ENCODE measurements at places on chromosomes 3 and 15.
A peak's percentile ranks its signal among the peaks of the same experiment; 100 is the strongest.

- no peak for DNase-seq
Observed at GRCh38 chr15:65180167-65180566, 5.0 kb downstream of the CLPX start.

DNA sequence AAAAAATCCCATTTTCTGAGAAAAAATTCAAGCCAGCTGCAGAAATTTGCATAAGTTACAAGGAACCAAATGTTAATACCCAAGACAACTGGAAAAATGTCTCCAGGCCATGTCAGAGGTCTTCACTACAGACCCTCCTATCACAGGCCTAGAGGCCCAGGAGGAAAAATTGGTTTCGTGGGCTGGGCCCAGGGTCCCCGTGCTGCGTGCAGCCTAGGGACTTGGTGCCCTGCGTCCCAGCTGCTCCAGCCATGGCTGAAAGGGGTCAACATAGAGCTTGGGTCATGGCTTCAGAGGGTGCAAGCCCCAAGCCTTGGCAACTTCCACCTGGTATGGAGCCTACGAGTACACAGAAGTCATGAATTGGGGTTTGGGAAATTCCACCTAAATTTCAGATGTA, 78.0 kb downstream of the MYH15 start:
- no peak for DNase-seq

DNA sequence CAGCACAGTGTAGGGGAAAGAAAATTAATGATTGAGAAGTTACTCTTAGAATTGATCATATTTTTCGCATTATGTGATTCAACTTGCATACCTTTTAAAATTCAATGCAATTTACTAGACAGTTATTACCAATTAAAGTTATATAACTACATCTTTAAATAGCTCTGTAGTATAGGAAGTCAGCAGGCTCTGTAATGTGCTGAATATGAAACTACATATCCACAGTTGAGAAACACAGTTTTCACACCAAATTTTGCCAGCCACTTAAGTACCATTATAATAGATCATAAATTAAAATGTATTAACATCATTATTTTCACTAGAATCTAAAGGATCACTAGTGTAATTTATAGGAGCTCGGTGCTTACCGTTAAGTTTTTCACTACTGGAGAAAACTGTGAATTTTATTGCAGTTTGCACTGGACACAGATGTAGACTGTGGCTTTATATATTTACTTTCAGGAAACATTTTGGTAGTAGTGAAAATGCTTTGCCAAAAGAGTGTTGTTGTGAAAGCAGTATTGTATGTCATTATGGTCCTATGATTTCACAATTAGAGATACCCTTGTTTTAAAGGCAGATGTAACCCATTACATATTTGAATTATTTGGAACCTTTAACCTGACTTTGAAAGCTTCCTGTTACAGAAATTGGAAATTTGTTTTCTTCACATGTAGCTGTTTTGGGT, 113.6 kb downstream of the PLCL2 start:
- no peak for DNase-seq

GRCh38 chr15:33068511-33068990, 126.0 kb downstream of the FMN1 start:
- no peak for DNase-seq

GRCh38 chr15:60373327-60373726, 24.5 kb downstream of the ANXA2 start:
- DNase-seq, result no peak

- DNase-seq, result no peak
Observed at GRCh38 chr3:57910990-57911389, 97.2 kb upstream of the FLNB start.

DNA sequence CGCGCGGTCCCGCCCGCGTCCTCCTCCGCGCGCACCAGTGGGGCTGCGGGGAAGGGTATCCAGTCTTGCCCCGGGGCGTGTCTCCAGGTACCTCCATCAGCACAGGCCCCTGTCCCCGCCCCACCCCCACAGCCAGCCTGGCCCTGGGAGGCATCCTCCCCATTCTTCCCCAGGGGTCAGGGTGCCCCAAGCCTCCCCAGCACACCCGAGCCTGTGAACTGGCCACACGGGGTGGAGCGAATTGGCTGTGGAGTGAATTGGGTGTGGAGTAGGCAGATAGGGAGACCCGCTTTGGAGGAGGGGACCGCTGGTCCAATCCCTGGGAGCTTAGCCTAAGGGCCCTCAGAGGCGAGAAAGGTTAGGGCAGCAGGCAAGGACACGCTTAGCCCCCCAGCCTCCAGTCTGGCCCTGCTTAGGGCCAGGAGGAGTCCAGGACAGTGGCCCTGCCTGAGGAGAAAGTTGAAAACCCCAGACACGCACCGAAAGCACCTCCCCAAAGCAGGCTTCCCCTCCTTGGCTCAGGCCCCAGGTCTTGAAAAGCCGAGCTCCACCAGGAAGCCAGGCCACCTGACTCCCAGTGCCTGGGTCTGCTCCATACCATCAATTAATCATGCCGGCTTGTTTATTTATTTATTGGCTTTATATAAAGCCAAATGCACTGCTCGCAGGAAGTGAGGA, 107.7 kb upstream of the SLC6A11 start:
- no peak for DNase-seq

GRCh38 chr3:54951405-54951804, 23.5 kb upstream of the LRTM1 start:
- no peak for DNase-seq

- DNase-seq, result no peak
Observed at GRCh38 chr3:102454181-102454580, 19.4 kb downstream of the ZPLD1 start.

GRCh38 chr3:47298439-47298838, 15.7 kb downstream of the KLHL18 start:
- DNase-seq, result no peak

DNA sequence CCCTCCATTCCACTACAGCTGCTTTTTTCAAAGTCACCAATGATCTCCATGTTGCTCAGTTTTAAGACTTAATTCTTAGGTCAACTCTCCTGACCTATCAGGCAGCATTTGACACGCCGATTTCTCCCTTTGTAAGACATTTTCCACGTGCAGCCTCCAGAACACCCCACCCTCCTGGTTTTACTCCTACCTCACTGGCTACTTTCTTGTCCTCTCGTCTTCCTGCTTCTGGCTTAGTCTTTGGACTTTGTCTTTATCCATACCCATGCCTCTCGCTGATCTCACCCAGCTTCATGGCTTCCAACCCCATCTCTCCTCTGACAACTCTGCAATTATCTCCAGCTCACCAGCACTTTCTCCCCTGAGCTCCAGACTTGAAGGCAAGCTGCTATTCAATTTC, 99.3 kb upstream of the UMPS start:
- no peak for DNase-seq

DNA sequence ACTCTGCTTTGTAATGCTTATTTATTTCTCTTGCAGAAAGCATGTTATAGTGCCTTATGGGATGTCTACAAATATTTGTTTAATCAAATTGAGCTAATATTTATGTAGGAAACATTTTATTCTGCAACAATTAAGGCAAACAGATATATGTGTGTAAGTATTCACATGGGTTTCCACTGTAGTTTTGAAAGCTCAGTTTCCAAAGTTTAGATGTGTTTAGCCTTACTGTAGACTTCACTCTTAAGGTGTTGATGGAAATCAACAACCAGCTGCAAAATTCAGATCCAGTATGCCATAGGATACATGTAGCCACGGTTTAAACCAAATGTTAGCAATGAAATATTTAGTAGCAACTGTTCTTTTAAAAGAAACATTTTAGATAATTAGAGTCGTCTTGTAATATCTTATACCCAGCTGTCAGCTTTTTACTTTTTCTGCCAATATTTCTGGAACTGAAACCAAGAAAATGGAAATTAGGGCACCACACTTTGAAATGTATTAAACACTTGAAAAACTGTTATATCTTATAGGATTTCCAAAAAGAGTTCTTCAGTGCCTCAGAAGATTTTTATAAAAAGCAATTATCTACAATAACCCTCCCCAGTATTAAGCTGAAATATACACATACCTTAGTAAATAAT, 18.5 kb downstream of the PIK3CA start:
- DNase-seq, result no peak

- DNase-seq, result no peak
Observed at GRCh38 chr15:43957724-43958123, 130.9 kb downstream of the WDR76 start.

DNA sequence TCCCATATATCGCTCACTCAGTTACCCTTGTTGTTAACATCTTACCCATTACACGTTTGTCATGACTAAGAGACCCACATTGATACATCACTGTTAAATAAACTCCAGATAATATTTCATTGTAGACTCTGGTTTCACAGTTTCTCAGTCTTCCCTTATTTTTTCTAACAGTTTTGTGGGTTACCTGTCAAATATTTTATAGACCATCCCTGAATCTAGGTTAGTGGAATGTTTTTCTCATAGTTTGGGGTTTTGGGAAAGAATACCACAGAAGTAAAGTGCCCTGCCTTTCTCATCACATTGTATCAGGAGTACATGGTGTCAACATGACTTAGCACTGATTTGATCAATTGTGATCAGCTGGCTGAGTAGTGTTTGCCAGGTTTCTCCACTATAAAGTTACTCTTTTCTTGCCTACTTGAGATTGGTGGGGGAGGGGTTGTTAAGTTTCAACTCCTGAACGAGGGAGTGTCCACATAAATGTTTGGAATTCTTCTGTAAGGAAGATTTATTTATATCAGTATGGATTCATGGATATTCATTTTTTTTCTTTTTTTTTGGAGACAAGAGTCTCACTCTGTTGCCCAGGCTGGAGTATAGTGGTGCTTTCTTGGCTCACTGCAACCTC, 25.9 kb downstream of the RNF111 start:
- no peak for DNase-seq

- DNase-seq, result no peak
Observed at GRCh38 chr3:58071480-58071971, 63.3 kb downstream of the FLNB start.

DNA sequence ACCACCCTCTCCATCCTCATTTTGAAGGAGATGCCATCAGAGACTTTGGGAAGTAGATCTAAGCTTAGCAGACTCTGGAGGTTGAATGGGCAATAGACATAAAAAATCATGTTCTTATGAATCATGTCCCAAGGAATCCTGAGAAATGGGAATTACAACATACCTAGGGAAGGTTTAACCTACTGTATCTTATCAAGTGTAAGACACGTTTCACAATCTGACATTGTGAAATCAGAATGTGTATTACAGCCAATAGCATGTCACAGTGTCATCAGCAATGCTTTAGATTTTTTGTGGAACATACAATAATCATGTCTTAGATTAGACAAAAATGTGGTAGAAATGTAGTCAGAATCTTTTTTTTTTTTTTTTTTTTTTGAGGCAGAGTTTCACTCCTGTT, 332.4 kb upstream of the TLE3 start:
- no peak for DNase-seq

DNA sequence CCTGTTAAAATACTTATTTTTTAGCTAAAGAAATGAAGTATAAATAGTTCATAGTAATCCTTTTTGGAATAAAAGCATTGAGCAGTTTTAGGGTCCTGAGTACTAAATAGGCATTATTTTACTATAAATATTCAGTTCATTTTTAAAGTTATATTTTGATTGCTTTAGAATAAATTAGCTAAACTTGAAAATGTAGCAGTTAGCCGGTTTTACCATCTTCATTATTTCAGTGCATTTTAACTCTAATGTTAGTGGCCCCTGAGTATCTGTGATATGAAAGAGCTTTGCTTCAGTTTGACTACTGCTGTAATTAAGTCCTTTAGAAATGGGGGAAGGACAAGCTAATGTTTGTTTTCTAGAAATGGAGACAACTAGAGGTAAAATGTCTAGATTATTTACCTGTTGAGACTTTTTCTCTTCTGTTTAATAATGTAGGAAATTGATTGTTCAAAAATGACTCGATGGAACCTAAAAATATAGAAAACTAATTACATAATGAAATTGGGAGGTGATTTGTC, 3.6 kb downstream of the SMC4 start:
- no peak for DNase-seq

GRCh38 chr3:24161841-24162240, 216.8 kb downstream of the NR1D2 start:
- DNase-seq, result no peak

DNA sequence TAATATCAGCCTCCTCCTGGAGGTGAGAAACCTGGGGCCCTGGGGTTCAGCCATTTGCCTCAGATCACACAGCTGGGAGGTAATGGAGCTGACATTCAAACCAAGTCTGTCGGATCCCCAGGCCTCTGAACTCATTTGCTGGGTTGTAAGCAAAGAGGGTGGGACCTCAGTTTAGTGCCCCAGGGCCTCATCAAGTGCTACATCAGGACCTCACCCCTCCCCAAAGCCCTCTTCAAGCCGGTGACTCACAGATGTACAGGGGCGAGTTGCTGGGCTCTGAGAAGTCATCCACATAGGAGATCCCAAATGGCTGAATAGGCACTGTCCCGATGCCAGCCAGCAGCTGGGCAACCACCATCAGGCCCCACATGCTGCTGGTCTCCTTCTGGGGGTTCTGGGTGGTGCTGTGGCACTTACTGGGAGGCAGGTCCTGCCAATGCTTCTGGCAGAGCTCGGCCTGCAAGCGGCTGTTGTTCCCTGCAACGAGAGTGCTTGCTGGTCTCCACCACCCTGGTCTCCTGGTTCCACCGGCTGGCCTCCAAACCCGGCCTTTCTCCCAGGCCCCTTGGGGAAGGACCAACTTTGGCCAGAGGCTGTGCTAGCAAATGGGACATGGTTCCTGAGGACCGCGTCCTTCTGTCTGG, 59.2 kb upstream of the RAB6B start:
- no peak for DNase-seq

DNA sequence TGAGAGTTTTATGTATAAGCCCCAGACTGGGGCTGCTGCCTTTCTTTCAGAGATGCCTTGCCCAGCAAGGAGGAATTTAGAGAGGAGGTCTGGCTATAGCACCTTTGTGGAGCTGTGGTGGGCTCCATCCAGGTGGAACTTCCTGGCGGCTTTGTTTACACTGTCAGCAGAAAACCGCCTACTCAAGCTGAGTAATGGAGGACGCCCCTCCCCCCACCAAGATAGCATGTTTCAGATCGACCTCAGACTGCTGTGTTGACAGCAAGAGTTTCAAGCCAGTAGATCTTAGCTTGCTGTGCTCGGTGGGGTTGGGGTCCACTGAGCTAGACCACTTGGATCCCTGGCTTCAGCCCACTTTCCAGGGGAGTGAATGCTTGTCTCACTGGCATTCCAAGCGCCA, 155.6 kb downstream of the STXBP5L start:
- no peak for DNase-seq

- peak; percentile 24 for DNase-seq
Observed at GRCh38 chr3:129650256-129650872, 43.9 kb upstream of the PLXND1 start.

GRCh38 chr3:55692295-55692956, 205.3 kb upstream of the WNT5A start:
- no peak for DNase-seq

DNA sequence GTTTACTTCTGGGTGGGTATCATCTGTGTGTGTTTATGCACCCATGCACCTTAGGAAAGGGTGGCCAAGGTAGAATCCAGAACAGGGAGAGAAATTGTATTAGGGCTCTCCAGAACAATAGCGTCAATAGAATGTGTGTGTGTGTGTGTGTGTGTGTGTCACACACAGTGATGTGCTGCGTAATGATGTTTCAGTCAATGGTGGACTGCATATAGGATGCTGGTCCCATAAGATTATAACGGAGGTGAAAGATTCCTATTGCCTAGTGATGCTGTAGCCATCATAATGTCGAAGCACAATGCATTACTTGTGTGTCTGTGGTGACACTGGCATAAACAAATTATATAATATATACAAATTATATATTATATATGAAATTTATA, 69.3 kb upstream of the PRR23C start:
- no peak for DNase-seq

All from stimulated activated CD4-positive, alpha-beta T cell treated with anti-CD3 and anti-CD28 coated beads, Interleukin-2, amount 100 ng/mL, for 4 hours (primary cell).